Stimulated activated CD8-positive, alpha-beta memory T cell treated with anti-CD3 and anti-CD28 coated beads, Interleukin-15, amount 100 ng/mL, for 1 hour (primary cell): ENCODE measurements at places on chromosomes 11 and 22.

GRCh38 chr11:96341211-96342013, 1.6 kb downstream of the MAML2 start:
- no peak for DNase-seq

DNA sequence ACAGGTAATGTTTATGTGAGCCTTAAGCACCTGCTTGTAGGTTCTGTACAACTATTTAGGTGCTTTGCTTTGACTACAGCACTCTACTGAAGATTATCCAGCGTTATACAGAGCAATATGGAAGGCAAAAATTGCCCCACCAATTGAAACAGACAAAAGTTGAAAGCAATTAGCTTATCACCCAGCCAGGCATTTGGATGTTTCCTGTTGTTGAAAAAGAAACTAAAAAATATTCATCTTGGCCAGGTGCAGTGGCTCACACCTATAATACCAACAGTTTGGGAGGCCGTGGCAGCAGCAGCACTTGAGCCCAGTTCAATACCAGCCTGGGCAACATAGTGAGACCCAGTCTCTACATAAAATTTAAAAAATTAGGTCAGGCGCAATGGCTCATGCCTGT, 18.5 kb downstream of the ATL3 start:
- no peak for DNase-seq

DNA sequence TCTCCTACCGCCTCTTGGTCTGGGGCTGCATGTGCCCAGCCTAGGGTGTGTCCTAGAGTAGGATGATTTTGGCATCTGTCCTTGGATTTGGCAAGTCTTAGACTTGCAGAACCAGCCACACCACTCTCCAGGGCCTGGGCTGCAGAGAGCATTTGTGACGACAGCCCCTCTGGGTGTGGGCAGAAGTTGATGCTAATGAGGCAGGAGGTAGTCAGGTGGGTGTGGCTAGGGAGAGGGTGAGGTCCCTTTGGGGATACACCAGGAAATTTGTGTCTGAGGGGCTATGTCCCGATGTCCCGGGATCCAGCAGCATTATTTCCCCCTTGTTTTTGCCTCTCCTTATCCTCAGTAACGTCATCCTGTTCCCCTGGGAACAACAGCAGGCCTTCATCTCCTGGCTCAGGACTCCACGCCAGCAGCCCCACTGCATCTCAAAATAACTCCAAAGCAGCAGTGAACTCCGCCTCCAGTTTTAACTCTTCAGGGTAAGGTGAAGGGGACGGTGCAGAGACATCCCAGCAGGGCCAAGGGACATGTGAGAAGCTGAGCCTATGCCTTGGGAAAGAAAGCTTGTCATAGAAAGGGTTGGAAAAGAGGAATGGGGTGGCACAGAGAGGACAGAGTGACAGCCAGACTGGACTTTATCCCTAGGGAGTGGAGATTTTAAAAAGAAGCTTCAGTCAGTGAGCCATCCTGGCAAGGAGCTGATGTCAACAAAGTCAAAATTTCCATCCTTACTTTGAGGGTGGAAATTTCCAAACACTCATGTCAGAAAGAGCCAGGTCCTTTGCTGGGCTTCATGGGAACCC, 8.0 kb upstream of the TLCD5 start:
- DNase-seq: no peak

GRCh38 chr11:37505406-37505805, 907.4 kb upstream of the RAG2 start:
- DNase-seq: no peak

- DNase-seq: no peak
Observed at GRCh38 chr11:96942855-96943254, 553.0 kb downstream of the JRKL start.
